ENCODE measurements at places on chromosomes 5 and 9. TPM values are rescaled to one million over a fixed set of nuclear protein-coding genes. Genes with fewer than 3 reads are reported as not detected.

DNA sequence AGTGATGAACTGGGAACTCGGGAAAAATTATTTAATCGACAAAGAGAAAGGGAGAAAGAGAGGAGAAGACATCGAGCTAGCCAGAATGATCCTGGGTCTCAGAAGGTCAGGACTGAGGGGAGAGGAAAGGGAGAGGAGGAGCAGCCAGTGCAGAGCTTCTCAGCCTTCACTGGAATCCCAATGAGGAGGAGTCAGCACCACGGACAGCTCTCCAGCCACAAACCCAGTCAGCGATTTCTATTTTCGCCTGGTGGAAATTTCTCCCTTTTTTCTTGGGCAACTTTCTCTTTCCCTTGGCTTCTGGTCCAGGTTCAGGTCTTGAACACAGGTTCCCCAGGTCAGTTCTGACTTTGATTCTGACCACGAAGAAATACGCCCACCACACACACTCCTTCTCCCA, 1.6 kb upstream of the BRINP1 start:
- no peak for DNase-seq

- DNase-seq, result no peak
These were observed 197.0 kb upstream of the NMUR2 start for GRCh38 chr5:152601806-152602732.

Gene NKD2
- total RNA-seq, result 14.6 TPM

DNA sequence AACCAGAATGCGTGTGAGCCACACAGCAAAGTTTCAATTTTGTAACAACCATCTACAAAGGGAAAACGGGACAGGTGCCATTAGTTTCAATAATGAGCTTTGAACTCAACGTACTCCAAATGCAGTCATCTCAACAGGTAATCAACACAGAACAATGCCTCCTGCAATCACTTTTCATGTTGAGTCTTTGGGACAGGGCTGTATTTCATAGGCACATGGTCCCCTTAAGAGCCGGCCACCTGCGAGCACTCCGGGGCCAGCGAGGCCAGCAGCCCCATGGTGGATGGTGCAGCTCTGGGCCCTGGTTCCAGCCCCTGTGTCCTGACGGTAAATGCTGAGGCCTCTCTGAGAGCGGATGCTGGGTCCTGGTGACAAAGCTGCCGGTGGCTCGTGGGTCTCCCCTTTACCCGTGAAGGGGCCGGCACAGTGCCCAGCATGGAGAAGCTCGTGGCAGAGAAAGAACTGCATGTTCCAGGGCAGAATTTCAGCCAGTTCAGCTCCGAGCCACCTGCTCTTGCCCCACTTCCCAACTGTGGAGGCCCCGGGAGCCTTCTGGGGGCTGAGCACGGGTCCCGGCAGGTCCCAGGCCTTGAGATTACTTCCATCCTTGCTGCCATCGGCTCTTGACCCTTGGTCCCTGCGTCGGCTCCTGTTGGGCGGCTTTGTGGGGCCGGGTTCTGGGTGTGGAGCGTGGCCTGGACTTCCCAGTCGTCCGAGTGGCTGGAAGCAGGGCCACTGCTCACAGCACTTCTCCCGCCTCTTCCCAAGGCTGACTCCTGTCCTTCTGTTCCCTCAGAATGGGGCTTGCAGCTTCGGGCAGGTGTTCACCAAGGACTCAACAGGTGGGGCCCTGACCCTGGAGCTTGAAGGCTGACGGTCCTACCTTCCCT, 26.1 kb upstream of the RNU6ATAC start:
- no peak for DNase-seq

Gene CORO2A
- total RNA-seq, result 6.8 TPM

Gene IL9
- total RNA-seq, result 0.43 TPM

DNA sequence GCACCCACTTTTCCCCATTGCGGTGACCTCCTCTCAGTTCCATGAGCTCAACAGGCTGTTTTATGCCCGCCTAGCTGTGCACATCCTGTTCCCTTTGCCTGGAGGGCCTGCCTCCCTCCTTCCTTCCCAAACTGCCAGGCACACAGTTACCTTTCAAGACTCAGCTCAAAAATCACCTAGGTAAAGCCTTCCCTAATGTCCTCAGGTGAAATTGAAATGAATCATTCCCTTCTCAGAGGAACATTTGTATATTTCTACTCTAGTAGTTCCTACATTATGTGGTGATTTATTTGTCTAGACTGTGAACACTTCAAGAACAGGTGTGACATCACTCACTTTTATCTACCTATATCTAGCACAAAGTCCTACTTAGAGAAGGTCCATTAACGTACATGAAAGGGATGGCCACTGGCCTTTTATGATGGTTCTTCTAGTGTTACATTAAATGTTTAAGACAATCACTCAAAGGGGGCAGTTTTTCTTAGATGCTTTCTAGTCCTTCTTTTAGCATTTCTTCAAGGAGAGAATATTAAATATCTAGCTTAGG, 103.5 kb upstream of the EQTN start:
- DNase-seq, result no peak

DNA sequence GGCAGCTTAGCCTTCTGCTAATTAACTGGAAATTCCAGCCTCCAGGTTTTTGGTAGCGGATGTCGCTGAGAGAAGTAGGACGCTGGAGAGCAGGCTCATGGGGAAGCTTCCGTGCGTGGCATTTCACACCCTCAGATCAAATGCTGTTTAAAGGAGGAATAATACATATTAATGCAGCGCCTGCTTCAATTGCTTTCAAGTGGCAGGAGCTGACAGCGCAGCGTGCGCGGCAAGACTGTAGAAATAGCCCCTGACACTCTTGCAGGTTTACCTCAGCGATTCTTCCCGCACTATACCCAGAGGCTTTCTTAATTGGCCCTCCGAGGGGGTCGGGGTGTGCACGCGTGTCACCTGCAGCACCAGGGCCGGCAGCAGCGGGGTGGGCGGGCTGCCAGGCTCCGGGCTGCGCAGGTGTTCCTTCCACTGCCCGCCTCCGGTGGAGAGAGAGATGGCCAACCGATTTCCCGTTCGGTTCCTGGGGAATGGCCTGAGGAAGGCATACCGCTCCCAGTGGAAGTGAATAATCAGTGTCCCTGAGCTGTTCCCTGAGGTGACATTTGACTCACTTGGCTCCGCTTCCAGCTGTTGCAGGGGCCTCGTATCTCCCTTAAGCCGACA, 427.9 kb downstream of the KCTD16 start:
- DNase-seq, result no peak

GRCh38 chr5:88396751-88397281, 128.2 kb upstream of the TMEM161B start:
- DNase-seq, result no peak

DNA sequence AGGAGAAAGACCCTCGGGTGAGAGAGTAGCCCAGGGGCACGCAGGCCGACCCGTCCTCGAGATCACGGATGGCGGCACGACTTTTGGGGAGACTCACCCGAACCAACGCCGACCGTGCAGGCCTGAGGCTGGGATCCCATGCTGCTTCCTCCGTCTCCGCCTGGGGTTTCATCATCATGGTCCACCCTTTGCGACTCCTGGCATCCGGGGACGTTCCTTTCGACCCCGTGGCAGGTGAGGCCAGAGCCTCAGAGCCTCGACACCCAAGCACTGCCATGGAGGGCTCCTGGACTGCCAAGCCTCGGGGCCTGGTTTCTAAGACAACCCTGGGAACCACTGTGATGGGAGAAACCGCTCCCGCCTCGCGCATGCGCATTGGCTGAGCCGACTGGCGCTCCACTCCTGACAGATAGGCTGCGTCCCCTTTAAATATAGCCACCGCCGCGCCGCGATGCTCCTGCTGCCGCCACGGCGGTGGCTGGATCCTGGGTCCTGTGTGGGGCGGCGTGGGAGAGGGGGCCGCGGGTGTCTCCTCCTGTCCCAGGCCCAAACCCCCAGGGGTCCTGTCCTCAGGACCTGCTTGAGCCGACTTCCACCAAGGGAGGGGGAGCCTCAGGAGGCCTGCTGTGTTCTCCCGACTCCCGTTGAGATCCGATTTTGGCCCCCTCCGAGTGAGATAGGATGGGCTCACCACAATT, 481.6 kb downstream of the SPATA31A7 start:
- DNase-seq, result peak; percentile 34

Gene TMOD1
- 1.5 TPM for total RNA-seq

DNA sequence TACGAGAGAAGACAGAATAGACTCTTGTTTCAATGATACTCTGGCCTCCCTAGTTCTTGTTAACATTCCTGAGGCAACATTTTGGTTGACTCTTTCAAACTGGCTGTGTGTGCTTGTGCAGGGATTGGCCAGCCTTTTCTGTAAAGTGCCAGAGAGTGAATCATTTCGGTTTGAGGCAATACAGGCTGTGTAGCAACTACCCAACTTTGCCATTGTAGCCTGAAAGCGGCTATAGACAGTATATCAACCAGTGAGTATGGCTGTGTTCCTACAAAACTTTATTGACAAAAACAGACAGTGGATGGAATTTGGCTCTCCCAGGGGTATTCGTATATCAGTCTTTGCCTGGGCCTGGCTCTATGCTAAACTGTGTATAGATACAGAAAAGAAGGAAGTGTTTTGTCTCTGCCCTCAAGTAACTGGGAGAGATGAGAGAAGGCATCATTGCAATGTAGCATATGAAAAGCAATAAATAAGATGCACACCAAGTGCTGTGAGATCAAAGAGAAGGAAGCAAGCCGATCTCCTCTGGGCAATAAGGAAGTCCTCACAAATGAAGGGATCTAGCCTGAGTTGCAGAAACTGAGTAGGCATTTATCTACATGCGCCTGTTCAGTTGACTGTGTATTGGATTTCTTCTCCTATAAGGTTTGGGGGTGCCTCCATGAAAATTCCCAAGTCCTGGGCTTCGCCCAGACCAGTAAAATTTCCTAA, 568.0 kb upstream of the KLF4 start:
- DNase-seq, result no peak

GRCh38 chr9:127960410-127961154, 20.2 kb downstream of the EEIG1 start:
- DNase-seq, result no peak

DNA sequence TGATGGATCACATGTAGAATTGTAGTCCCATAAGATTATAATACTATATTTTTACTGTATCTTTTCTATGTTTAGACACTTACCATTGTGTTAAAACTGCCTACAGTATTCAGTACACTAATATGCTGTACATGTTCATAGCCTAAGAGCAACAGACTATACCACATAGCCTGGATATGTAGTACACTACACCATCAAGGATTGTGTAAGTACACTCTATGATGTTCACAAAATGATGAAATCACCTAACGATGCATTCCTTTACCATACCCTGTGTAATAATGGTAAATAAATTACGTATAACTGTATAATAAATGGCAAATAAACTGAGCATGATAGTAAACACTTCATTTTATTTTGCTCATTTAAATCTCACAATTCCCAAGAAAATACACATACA, 60.3 kb downstream of the RICTOR start:
- no peak for DNase-seq

Gene DRD1
- not detected for total RNA-seq

DNA sequence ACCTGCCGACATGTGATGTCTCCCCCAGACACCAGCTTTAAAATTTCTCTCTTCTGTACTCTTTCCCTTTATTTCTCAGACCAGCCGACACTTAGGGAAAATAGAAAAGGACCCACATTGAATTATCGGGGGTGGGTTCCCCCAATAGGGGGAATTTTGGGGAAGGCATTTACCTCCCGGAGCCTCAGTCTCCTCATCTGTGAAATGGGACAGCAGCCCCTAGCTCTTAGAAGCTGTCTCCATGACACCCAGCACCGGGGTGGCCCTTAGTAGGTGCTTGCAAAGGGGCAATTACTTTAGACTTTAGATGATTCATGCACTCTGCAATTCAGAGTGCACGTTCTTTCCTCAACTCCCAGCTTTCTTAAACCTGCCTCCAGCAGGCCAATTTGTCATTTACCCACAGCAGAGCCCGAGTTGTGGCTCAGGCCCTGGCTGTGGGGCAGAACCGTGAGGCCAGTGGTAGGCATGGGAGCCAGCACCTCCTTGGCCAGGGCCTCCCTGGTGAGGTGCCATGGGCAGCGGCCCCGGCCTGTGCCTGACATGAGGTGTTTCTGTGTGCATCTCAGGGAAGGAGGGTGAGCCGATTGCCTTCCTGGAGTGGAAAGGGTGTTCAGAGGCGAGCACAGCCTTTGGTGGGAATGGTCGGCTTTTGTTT, 51.7 kb downstream of the SH3PXD2B start:
- no peak for DNase-seq

GRCh38 chr5:77935506-77936364, 159.6 kb upstream of the TBCA start:
- DNase-seq, result no peak

- no peak for DNase-seq
These were observed 80.2 kb downstream of the PJA2 start for GRCh38 chr5:109329333-109330237.

Gene SOX30
- total RNA-seq, result 0.14 TPM

Gene PAPPA
- 0.37 TPM for total RNA-seq

DNA sequence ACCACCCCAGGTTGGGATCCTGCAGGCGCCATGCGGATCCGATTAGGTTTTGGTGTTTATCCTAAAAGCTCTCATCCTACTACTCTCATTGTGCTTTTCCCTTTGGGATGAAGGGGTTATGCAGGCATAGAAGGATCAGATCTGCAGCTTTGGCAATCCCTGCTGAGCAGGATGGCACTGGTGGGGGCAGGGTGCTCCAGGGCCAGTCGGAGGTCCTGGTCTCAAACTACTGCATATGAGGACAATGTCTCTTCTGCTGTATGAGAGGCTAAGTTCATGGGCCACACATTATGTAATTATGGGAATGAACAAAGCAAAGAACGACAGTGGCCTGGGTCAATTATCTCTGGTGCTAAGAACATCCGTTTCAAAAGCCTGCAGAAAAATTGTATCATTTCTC, 334.2 kb downstream of the IRX1 start:
- no peak for DNase-seq

Gene NUTM2F
- not detected for total RNA-seq

DNA sequence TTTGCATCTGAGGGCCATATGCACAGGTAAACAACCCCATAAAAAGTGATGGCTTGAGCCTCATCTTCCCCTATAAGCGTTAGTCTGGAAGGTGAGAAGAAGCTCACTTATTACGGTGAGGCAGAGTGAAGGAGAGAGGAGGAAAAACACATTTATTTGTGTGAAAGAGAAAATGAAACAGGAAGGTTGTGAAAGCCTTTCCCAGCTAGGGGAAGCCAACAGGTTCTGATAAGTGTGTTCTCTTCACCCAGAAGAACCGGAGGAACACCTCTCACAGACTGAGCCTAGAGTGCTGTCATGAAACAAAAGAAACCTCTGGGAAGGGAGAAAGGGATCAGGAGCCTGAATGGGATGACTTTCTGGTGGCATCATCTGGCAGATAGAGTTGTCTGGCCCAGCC, 192.5 kb downstream of the PTTG1 start:
- no peak for DNase-seq

Gene BTNL9
- total RNA-seq, result 0.41 TPM

Gene PAXX
- total RNA-seq, result 36.7 TPM

DNA sequence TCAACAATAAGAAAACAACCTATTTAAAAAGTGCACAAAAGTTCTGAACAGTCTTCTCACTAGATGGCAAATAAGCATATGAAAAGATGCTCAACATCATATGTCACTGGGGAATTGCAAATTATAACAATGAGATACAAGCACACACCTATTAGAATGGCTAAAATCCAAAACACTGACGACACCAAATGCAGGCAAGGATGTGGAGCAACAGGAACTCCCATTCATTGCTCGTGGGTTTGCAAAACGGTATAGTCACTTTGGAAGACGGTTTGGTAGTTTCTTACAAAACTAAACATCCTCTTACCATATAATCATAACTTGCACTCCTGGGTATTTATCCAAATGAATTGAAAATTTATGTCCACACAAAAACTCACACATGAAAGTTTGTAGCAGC, 100.9 kb upstream of the TBC1D2 start:
- DNase-seq, result no peak

- no peak for DNase-seq
These were observed 43.2 kb downstream of the SLC36A1 start for GRCh38 chr5:151490627-151491026.

Data from activated naive CD4-positive, alpha-beta T cell treated with anti-CD3 and anti-CD28 coated beads, Interleukin-2, amount 50 U/mL, for 72 hours (primary cell).